GF-D8 (cell line): ENCODE measurements at places on chromosomes 3 and 15.

DNA sequence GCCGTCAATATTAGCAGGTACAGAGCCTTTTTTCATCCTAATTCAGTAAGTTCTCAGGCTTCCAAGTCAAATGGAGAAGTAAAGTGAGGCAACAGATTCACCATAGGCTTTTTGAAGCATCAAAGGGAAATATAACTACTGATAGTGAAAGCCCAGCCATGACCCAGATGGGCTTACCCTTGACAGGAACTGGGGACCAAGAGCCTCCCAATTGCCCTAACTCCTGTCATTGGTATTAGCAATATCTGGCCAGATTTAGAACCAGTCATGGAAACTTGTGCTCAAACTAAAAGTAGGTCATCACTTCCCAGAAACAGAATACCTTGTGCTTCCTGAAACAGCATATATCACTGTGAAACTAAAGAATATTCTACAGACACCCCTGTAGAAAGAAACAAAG, 33.0 kb downstream of the NME9 start:
- no peak for DNase-seq

DNA sequence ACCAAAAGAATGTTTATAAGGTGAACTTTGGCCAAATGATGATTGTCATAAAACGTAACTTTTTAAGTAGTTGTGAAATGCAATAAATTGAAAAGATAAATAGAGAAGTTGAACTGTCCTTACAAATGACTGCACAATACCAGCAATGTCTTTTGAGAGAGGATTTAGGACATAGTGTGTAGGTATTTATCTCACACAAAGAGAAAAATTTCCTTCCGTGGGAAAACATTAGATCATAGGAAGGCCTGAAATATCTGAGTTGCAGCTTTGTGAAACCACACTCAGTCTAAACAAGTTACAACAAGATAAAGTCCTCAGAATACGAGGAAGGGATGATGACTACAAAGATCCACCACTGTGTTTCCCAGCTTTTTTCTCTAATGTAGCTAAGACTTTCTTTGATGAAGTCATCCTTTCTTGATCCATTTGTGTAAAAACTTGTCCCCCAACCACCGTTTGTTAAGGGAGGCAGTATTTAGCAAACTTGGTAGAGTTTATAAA, 16.0 kb downstream of the ROBO2 start:
- DNase-seq, result no peak

- no peak for DNase-seq
These were observed 83.3 kb downstream of the TRIM42 start for GRCh38 chr3:140761076-140761639.

GRCh38 chr15:65306551-65306950, 2.1 kb downstream of the RNU5B-1 start:
- DNase-seq, result no peak

- DNase-seq, result no peak
These were observed 19.6 kb downstream of the FLNB start for GRCh38 chr3:58027704-58028317.

DNA sequence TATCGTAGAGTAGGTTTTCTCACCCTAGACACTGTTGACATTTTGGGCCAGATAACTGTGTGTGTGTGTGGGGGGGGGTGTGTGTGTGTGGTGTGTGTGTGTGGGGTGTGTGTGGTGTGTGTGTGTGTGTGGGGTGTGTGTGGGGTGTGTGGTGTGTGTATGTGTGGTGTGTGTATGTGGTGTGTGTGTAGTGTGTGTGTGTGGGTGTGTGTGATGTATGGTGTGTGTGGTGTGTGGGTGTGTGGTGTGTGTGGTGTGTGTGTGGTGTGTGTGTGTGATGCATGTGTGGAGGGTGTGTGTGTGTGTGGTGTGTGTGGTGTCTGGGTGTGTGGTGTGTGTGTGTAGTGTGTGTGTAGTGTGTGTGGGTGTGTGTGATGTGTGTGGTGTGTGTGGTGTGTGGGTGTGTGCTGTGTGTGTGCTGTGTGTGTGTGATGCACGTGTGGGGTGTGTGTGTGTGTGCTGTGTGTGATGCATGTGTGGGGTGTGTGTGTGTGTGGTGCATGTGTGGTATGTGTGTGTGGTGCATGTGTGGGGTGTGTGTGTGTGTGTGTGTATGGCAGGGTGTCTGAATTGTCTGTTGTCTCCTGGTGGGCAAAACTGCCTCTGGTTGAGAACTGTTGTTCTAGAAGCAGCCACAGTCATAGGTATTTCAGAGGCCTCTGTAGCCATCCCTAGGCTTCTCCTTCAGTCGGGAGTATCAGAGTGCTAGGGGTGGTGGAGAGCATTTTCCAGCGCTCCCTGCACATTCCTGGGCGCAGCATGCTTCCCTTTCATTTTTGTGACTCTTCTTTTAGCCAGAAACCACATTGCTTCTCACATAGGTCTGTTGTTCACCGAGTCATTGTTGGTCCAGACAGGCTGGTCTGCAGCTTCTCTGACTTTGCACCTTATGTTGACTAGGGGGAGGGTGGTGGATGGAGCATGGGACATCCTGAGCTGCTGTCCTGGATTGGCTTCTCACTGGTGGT, 84.4 kb downstream of the THSD4 start:
- DNase-seq, result no peak
